NCI-H187 (cell line): ENCODE measurements at places on chromosomes 11 and 22.

- DNase-seq = no peak
These were observed 137.8 kb downstream of the DBX1 start for GRCh38 chr11:20022363-20023081.

- no peak for DNase-seq
These were observed 3.7 kb upstream of the DBX1 start for GRCh38 chr11:20163783-20164481.

- no peak for DNase-seq
These were observed 80.9 kb upstream of the CD44 start for GRCh38 chr11:35057926-35058668.

- DNase-seq = no peak
These were observed 91.5 kb downstream of the CACNA1I start for GRCh38 chr22:39661842-39662685.

DNA sequence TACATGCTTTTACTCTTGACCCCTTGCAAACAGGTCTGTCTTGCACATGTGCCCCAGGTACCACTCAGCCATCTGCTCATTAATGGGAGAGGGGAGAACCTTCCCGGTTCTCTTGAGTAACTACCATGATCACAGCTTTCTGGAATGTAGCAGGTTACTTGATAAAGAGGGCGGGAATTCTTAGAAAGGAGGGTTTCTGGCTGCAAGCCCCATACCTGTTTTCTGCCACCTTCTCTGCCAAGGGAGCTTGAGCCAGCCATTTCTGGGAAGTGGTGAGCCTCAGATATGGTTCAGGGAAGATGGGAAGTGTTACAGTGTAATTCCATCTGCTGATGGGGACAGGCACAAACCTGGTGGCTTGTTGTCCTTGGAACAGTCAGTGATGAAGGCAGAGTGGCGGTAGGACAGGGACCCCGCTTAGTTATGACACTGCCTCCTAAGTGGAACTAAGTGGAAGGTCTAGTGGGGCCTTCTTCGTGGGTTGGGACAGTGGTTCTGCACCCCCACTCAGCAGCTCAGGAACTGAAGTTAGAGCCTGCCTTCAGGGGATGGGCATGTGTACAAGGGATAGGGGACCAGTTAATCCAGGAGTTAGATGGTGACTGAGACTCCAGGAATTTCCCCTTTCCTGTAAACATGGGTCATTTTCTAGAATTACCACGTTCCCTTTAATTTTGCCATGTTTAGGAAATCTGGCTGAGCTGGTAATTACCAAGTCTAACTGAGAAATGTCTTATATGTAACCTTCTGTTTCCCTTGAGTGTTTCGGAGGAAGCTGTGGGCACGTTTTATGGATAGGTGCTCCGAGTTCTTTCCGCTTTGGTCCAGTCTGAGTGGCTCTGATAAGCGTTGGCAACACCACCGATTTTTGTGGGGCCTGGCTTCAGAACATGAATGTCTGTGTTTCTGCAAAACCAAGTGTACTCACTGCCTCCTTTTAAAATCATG lies 35.3 kb downstream of the BCR start:
- DNase-seq = no peak

DNA sequence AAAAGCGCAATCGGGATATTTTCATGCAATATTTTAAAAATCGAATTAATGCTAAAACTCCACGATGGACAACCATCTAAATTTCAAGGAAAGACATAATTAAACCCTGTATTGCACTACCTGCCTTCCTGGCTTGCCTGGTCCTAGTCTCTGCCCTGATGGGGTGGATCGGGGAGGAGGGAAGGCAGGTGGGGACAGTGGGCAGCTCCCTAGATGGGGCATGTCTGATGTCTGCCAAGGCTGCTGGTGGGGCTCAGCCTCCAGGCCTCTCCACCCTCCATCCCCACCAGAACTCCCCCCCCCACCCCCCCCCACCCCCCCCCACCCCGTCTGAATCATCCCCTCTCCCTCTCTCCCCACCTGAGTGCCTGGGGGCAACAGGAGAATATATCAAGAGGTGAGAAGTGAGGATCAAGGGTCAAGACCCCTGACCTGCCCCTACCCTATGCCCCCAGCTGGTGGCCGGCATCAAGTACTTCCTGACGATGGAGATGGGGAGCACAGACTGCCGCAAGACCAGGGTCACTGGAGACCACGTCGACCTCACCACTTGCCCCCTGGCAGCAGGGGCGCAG lies 650 bp downstream of the CST6 start:
- no peak for DNase-seq

DNA sequence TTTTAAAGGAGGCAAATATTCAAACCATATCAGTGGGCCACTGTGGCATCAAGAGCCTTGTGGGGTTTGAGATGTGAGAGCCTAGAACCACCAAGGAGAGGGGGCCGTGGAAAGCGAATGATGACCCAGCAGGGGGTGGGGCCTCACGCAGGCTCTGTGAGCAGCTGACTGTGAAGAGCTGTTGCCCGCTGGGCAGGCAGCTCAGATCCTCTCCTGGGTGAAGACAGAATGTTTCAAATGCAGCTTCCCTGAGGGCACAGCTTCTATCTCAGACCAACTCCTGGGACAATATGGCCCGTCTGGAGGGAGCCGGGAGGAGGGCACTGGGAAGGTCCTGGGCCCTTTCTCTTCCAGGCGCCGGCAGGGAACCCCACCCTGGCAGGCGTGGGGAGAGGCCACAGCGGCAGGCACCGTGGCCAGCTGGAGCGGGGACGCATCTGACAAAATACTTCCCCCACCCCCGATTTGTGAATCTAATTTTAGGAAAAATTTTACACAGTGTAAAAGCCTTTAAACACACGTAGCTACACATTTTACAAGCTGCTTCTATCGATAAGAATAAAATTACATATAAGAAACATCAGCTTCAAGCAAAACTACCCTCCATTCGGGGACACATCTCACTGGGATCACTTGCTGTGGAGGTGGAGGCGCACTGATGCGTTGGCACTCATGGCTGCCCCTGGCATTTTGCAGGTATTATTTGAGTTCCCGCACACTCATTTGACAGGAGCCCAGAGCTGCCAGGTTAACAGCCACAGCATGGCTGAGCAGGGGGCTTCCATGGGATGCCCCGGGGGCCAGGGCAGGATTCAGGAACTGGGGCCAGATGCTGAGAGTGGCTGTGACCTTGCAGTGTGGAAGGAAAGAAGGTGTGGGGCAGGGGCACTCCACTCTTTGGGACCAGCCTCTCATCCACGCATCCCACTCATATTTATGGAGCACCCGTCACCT lies 40.3 kb downstream of the PARVG start:
- DNase-seq = no peak

GRCh38 chr11:12961615-12962014 lies 47.5 kb upstream of the RASSF10 start:
- DNase-seq = no peak

- DNase-seq = no peak
These were observed 143.0 kb downstream of the TBC1D22A start for GRCh38 chr22:46905415-46905814.

GRCh38 chr11:32013603-32014002 lies 77.3 kb upstream of the RCN1 start:
- DNase-seq = no peak

DNA sequence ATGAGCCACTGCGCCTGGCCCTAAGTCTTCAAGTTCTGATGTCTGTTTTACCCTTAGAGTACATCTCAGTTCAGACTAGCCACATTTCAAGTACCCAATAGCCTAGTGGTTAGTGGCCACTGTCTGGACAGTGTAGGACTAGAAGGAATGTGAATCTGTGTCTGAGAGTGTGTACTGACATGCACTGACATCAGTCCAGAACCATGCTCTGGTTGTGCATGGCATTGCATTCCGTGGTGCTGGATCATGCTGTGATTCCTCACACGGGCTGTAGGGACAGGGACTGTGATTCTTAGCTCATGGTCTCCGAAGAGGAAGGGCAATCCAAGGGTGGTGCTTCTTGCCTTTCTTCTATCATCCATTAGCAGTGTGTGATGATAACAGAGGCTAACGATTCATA lies 41.1 kb downstream of the AMOTL1 start:
- no peak for DNase-seq

DNA sequence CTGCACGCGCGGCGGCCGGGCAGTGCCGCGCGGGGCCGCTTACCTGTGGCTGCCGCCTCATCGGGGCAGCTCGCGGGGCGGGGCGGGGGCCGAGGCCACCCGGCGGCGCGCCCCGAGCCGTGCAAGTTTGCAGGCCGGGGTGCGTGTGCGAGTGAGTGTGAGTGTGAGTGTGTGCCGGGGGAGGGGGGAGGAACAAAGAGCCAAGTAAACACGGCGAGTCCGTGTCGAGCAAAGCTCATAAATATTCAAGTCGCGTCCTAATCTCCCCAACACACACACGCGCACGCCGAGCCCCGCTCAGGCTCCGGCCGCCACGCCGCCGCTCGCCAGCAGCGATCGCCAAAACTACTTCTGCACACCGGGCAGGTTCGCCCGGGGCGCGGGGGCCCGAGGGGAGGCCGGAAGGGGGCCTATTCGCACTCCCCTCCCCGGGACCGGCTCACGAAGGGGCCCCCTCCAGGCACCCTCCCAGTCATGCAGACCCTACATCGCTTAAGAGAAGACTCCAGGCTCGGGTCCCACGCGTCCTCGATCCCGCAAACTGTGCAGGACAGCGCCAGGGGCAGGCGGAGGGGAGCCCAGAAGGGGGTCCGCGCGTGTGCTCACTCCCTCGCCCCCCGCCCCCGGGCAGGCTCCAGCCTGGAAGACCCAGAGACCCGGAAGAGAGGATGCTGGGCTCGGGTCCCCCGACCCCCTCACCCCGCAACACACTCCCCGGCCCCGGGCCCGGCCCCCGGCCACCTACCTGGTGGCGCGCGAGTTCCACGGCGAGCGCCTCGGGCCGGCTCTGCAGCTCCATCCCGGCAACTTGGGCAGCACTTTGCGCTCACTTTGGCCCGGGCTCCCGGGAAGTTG lies 827 bp downstream of the PHF21B start:
- DNase-seq = no peak

GRCh38 chr11:67514116-67514515 lies 6.2 kb upstream of the CDK2AP2 start:
- DNase-seq = no peak

- no peak for DNase-seq
These were observed 52.5 kb downstream of the BTG4 start for GRCh38 chr11:111459506-111460270.

DNA sequence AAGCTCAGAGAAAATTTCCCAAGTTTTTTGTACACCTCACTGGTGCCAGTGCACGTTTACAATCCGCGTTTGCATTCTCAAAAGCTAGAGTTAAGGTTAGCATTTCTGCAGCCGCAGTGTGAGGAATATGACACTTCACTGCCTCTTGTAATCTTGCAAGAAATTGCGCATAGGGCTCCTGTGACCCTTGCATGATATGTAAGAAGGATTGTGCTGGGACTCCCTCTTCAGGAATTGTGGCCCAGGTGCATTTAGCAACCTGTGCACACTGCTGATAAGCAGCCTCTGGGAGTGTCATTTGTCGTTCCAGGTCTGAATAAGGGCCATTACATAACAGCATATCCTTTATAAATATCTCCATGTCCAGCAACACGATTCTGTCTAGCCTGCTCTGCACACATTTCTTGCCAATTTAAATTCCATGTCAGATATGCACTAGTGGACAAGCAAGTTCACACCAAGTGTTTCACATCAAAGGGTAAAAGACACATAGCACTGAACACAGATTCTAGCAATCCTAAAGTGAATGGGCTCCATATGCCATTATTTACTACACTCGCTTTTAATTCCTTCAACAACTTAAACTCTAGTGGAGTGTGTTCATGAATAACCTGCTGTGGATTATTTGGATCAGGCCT lies 69.2 kb upstream of the INCENP start:
- no peak for DNase-seq

- DNase-seq = no peak
These were observed 368.5 kb upstream of the NARS2 start for GRCh38 chr11:78943154-78943553.

DNA sequence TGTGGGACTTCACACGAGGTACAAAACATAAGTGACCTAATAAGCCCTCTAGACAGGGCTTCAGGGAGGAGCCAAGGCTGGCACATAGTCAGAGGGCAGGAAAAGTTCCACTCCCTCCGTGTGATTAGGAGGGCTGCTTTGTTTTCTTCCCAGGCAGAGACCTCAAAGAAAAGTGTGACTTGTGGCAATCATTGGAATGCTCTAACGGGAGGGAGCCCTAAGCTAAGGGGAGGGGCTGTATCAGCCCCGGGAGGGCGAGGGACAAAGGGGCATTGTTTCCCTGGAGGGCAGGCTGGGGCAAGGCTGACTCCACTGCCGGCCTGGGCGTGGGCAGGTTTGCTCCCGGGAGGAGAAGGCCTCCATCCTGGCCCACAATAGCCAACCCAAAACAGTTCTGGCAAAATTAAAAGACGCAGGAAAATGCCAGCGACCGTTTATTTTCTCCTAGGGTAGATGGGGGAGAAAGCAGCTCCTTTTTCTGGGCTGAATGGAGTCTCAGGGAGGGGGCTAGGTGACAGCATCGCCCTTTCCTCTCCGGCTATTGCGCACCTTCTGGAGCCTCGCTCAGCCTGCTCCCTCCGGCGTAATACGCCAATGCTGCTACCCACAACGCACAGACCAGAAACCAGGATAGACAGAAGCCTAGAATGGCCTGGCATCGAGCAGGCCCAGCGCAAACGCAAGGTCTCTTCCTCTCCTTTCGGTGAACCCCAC lies 60.2 kb downstream of the ENDOD1 start:
- no peak for DNase-seq

DNA sequence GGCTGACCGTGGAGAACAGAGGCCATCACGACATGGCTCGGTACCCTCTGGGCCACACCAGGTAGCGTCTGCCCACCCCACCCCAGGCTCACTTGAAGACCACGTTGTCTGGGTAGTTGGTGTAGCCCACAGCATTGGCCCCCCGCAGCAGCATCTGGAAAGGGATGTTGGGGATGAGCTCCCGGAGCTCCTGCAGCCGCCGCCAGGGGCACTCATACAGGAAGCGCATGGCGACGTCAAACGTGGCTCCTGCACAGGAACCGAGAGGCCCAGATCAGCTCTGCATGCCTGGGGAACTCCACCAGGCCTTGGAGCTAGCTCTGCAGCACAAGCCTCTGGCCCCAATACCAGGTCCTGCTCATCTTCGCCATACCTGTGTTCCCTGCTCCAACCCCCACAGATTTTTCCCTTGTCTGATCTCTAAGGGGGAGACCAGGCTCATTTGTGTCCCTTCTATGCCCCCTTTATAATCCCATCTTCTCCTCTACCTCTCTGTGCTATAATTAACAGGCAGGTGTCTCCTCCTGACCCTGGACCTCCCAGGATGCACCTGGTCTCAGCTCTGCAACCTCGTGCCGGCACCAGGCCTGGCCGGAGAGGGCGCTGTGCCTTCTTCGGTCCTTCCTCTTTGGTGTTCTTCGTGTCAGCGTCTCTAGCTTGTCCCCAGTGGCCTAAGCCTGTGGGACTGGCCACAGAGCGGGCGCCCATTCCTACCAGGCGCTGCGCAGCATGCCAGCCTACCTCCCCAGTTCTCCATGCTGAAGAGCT lies 5.0 kb upstream of the LRFN4 start:
- DNase-seq = no peak

DNA sequence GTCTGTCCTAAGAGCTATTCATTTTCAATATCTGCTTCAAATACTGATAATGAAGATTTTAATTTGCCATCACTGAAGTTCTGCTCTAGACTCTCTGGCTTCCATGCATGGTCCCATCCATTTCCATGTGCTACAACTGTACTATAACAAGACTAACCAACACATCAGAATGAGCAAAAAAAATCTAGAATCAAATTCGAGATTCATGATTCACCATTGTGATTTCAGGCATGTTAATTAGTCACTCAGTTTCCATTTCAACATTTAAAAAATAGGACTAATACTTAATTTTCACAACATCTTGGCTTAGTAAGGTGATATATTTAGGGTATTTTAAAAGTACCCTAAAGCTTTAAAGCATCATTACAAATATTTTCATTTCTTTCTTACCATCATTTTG lies 22.8 kb downstream of the PICALM start:
- no peak for DNase-seq
